Jurkat, Clone E6-1 (cell line): ENCODE measurements at places on chromosomes 5 and 9.
A peak's percentile ranks its signal among the peaks of the same experiment; 100 is the strongest.

DNA sequence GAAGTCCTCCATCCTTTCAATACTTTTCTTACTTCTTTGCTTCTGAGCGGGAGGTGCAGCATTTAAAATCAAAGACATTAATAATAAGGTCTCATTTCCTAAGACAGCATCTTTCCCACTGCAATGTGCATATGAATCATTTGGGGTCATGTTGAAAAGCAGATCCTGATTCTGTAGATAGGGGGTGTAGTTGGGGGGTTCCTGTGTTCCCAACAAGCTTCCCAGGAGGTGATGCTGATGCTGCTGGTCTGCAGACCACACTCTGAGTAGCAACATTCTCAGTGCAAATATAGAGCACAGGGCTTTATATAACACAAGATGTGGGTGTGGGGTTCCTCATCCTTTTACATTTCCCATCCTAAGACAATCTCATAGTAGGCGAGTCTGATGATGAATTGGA lies 126.5 kb upstream of the PALM2AKAP2 start:
- DNase-seq: no peak

DNA sequence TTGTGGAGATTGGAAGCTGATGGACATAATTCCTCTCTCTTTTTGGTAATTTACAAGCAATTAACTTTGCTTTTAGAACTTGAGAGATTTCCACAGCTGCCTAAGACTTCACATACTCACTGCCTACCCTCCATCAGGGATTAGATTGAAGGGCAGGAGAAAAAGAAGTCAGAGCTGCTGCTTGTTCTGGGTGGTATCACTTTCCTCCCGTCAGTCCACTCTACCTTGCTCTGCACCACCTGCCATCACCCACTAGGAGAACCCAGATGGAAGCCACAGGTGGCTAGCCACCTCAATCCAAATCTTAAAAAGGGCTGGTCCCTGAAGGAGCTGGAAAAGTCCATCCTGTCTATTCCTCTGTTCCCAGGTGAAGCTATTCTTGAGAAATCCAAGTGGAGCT lies 10.5 kb downstream of the IRF1 start:
- no peak for DNase-seq

- no peak for DNase-seq
These were observed 242.9 kb downstream of the NSG2 start for GRCh38 chr5:174288439-174288838.

DNA sequence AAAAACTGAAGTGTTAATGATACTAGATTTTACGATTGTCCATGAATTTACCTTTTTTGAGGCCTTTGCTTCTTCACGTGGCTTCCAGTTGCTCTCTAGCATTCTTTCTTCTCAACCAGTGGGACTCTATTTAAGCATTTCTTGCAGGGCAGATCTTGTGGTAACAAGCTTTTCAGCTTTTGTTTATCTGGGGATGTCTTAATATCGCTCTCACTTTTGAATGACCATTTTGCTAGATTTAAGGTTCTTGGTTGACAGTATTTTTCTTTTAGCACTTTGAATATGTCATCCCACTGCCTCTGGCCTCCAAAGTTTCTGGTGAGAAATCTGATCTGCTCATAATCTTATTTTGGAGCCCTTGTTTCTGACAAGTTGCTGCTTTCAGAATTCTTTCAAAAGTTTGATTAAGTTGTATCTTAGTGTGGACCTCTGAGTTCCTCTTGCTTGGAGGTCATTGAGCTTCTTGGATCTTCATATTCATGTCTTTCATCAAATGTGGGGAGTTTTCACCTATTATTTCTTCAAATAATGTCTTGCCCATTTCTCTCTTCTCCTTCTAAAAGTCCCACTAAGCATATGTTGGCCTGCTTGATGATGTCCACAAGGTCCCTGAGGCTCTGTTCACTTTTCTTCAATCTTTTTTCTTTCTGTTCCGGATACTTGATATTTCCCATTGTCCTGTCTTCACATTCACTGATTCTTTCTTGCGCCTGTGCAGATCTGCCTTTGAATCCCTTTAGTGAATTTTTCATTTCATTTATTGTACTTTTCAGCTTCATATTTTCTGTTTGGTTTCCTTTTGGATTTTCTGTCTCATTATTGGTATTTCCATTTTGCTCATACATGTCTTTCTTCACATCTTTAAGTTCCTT lies 8.8 kb downstream of the EXOC3 start:
- DNase-seq: no peak

- no peak for DNase-seq
These were observed 8.4 kb downstream of the SH2D3C start for GRCh38 chr9:127769929-127770582.

DNA sequence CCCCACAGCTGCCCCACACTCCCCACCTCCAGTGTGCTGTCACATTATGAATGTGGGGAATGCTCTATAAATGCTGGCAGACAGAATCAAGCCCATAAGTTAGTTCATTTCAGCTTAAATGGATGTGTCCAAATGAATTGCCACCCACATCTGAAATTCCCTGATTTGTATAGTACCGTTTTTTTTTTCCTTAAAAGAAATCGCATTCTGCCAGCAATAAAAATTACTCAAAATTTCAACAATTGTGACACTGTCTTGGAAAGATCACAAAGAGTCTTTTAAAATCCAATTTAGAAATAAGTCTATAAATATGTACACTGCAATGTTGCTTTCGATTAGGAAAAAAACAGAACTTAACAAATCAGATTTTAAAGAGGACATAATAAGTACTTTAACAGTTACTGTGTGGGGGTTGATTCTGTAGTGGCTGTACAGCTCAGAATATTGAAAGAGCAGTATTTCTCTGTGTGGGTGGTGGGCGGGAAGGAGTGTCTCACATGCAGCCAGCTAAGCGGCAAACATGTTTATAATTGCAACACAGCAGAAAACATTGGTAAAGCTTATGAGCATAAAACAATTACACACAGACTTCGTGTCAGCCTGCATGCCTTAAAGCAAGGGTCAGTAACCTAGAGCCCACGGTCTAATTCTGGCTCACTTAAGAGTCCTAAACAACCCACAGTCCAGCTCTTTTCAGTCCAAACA lies 24.9 kb upstream of the CSNK1G3 start:
- DNase-seq: no peak

- no peak for DNase-seq
These were observed 54.8 kb downstream of the FAM114A2 start for GRCh38 chr5:153983885-153984284.

GRCh38 chr5:141516672-141517025 lies 27.8 kb downstream of the PCDHGC5 start:
- DNase-seq: no peak

- no peak for DNase-seq
These were observed 608.4 kb downstream of the PRELID2 start for GRCh38 chr5:145226726-145227125.

DNA sequence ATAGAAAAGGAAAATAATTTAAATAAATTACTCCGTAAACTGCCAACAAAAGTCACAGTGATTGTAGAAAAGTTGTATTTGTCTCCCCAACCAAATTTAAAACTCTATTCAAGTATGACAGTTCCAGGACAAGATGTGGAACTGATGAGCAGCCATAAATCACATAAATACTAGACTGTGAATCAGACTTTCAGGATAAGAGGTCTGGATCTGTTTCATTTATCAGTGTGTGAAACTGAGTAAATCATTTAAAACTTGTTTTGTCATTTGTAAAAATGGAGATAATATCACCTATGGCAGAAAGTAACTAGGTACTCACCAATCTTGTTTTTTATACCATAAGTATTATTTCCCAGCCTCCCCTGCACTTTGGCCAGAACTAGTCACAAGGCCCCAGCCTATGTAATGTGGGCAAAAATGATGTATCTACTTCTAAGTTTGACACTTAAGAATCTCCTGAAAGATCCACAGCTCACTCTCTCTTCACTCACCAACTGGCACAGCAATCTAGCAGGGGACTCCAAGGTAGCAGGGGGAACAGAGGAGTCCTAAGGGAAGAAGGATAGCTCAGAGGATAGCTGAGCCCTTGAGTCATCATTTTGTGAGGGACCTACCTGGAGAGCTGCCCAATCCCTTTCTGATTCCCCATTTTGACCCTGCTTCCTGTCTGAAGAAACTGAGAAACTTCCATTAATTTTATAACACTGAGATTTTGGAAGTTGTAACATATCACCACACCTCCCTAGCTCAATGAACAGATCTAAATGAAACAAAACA lies 31.6 kb downstream of the TMEM161B start:
- no peak for DNase-seq

DNA sequence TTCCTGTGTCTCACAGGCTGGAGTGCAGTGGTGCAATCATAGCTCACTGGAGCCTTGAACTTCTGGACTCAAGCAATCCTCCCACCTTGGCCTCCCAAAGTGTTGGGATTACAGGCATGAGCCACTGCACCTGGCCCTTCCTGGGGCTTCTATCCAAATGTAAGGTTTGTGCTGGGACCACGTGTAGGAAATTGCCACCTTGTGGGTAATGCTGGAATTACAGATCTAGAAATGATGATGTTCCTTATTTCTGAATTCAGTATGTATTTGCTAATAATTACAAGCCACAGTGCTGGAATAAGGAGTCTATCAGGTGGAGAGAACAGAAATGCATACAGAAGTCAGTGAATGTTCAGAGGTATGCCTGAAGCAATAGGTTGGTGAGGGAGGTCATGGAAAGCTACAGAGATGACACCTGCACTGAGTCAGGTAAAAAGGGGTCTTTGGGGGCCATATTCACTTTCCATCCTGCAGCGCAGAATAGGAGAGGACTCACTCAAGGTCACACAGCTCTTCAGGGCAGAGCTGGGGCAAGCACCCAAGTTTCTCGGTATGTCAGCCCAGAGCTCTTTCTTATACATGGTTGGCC lies 8.8 kb upstream of the IGFBPL1 start:
- peak; percentile 51 for DNase-seq

GRCh38 chr9:27489087-27489876 lies 34.8 kb upstream of the IFNK start:
- DNase-seq: no peak

- no peak for DNase-seq
These were observed 2.8 kb downstream of the SLC25A25 start for GRCh38 chr9:128070874-128071273.

- no peak for DNase-seq
These were observed 201.7 kb downstream of the PAPPA start for GRCh38 chr9:116355153-116355921.

GRCh38 chr5:43037636-43038495 lies 2.3 kb downstream of the ANXA2R start:
- DNase-seq: peak; percentile 88

- no peak for DNase-seq
These were observed 7.4 kb downstream of the TRAF1 start for GRCh38 chr9:120918931-120919842.

DNA sequence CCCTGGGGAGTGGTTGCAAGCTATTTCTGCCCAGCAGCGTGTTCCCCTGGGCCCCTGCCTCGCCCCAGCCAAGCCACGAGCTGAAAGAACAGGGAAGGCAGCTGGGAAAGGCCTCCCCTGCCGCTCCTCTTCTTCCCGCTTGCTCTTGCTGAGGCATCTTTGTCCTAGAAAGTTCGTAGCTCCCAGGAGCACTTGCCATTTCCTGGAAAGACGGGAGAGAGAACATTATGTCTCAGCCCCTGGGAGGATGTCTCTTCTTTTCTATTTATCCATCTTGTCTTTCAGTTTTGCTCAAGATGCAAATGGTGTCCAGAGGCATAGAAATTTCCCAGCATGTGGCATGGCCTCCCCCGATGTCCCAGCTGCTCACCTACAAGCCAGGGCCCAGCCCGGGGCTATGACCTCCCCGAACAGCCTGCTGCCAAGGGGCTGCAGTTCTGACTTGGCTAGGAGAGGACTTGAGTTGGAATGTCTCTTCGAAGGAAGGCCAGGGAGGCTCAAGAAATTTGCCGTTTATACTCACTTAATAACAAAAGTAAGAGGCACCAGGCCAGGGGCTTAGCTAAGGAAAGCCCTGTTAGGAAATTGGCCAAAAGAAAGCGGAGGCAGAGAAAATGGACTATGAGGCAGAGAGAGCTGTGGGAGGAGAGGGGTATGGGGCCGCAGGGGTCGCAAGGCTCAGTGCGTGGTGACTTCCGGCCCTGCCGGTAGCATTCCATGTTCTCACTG lies 87.3 kb downstream of the LIFR start:
- no peak for DNase-seq

DNA sequence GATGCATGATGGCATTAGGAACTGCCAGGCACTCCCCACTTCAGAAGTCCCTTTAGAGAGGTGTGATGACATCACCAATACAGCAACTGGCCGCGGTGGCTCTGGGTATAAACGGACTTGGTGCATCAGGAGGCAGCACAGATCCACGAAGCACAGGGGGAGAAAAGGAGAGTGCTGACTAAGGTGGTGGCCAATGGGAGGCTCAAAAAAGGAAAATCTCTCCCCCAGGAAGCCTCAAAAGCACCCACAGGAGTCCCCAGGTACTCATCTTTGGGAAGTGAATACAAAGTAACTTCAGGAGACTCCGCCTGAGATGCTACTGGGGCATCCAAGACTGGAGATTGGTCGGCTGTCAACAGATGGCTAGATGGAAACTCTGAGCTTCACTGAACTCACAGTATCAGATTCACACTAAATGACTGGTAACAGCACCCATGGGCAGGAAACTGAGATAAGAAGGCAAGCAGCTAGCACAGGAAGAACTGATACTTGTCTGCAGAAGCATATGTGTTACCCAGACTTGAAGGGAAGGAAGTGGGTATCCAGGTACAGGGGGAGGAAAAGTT lies 7.6 kb downstream of the TTC39B start:
- DNase-seq: peak; percentile 96

- DNase-seq: no peak
These were observed at the start of gene TMEM171 for GRCh38 chr5:73120222-73121118. TMEM171 (plus strand) TSS chr5:73120575; CDS start chr5:73123374, 2,799 bp downstream.

DNA sequence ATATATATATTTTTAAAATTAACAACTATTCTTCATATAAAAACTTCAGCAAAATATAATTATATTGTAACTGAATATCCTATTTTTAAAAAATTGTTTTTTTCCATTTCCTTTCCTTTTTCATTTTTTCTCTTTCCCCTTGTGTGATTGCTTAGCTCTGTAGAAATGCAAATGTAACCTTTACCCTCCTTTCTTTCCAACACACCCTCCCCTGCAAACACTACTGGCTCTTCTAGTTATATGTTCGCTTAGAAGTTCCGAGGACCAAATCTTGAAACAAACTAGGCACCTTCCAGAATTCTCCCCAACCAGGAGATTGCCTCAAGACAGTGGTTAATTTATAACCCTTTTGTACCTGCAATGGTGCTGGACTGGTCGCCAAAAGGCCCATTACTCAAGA lies 1980.0 kb upstream of the CDH6 start:
- DNase-seq: no peak

DNA sequence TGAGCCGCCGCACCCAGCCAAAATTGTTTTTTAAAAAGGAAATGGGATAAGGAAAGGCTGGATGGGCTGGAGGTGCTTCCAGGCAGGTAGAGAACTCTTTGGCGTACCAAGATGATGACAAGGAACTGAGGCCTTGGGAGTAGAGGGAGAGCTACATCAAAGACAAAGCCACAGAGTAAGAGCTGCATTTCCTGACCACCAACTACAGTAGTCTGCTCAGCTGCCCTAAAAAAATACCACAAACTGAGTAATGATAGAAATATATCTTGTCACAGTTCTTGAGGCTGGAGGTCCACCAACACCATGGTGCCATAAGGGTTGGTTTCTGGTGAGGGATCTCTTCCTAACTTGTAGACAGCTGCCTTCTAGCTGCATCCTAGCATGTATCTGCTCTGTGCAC lies 8.2 kb downstream of the OR1K1 start:
- DNase-seq: peak; percentile 60

GRCh38 chr5:135364421-135365262 lies 34.4 kb downstream of the MACROH2A1 start:
- no peak for DNase-seq
